Kidney epithelial cell (primary cell): ENCODE measurements at places on chromosomes 12 and 14. TPM values are rescaled to one million over a fixed set of nuclear protein-coding genes. Genes with fewer than 3 reads are reported as not detected.

Gene COX8C
- not detected in 2 replicates for total RNA-seq

Gene SMCO3
- not detected in 2 replicates for total RNA-seq

Gene CCDC197
- total RNA-seq, result not detected in 2 replicates

Gene PLA2G1B
- total RNA-seq, result not detected in 2 replicates

Gene PMEL
- total RNA-seq, result 0.96 and 1.1 TPM in 2 replicates

Gene COX14
- 35.5 and 53.7 TPM in 2 replicates for total RNA-seq

Gene OLR1
- not detected in 2 replicates for total RNA-seq

Gene BMP4
- total RNA-seq, result 2.7 and 3.1 TPM in 2 replicates

Gene CCDC175
- total RNA-seq, result not detected in 2 replicates

Gene NEDD1
- 25.5 and 47.7 TPM in 2 replicates for total RNA-seq

Gene IKZF4
- total RNA-seq, result 5.7 and 5.8 TPM in 2 replicates

Gene PAX9
- total RNA-seq, result 0.13 TPM in 1 of 2 replicates, not detected in the other

DNA sequence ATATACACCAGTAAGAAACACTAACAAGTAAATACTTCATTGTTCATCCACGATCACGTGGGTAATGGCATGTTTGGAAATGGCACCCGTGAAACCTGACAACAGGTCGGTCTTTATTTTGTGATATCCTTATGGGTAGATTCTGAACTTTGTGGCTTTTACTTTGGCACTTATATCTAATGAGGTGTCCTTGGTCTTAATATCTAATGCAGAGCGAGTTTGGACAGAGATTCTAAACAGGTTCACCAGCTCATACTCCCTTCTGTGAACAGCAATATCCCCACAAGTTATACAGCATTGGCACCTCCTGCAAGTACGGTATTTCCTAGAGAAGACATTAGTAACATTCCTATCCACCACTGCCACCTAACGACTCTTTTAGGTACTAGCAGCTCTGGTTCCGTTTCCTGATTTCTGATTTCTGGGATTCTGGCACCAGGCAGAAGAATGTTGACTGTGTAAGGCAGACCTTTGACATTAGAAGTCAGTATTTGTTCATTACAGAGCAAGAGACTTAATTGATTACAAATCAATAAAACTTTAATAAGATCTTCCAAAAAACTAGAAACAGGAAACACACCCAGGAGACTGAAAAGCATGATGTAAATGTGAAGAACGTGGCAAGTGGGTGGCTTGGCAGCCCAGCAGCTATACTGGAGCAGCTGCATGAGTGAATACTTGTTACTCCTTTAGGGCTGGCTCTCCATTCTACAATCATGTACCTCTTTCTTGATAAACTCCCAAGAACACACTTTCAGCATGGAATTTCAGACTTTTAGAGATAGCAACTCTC lies 2.5 kb downstream of the ANG start:
- no peak for DNase-seq

GRCh38 chr12:52419656-52420055 lies 13.5 kb upstream of the KRT82 start:
- DNase-seq, result no peak

- DNase-seq, result no peak
These were observed 376.4 kb upstream of the DDHD1 start for GRCh38 chr14:53529519-53529918.

GRCh38 chr12:18432206-18432605 lies 170.9 kb downstream of the PIK3C2G start:
- no peak for DNase-seq

DNA sequence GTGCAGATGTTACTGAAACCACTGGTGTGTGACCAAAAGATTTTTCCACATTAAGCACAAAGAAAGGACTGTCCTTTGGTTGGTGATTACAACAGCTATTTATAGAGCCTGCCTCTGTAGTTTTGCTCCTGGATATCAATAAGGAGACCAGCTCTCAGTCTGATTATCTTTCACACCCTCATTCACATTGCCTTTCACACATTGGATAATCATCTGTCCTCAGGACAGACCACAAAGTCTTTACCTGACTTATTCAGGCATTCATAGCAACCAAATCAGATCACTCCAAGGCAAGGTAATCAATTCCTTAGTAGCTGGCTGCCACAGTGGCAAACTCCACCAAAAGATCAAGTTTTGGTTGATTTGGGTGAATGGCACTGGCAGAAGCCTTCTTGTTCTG lies 59.6 kb upstream of the CPSF6 start:
- no peak for DNase-seq

DNA sequence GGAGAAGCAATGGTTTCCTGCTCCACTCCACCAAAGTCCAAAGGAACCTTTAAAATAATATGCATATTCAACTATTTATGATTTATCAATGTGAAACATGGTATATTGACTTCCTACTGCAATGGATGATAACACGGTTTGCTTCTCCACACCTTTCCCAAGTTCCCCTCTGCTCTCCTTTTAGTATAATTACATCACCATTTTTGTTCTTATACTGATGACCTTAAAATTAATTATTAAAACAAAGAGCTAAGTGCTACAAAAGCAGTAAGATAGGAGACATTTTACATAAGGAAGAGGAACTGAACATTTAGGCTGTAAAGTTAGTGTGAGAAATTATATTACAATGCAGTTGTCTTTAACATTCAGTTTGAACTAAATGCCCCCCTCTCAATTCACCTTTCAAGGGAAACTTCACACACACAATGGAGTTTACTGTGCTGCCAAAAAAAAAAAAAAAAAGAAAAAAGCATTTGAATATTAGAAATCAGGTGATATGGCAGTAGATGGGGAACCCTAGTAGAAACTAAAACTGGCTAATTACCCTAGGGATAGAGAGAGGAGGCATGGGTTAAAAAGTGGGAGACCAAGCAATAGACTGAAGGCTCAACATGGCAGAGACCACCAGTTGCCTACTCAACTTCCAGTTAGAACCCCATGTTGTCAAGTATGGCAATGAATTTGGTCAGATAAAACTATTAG lies 37.1 kb upstream of the STK38L start:
- no peak for DNase-seq

- DNase-seq, result no peak
These were observed 107.7 kb upstream of the BCAT1 start for GRCh38 chr12:25056486-25057130.

DNA sequence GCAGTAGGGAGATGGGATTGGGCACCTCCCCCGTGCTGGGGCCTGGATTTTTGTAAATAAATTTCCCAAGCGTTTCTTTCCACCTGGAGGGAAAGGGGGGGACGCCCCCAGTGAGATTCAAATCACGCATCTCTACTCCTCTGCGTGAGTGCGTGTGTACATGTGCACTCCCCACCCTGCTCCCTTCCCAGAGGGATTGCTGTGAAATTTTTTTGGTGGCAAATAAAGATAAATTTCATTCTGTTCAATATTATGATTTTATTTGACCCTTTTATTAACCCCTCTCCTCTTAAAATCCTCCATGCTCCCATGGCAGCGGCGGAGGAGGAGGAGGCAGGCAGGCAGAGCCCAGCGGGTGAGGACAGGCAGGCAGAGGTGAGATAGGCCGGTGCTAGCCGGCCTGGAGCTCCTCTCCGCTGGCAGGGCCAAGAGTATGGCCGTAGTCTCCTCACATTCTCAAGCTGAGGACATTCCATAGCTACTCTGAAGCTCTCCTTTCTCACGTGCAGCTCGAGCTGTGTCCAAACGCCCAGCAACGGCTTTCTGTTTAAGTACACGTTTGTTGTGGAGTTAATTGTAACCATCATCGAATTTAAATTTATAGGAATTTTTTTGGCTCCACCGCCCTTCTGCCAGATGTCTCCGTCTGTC lies 1.5 kb upstream of the HOTAIR start:
- DNase-seq, result no peak

DNA sequence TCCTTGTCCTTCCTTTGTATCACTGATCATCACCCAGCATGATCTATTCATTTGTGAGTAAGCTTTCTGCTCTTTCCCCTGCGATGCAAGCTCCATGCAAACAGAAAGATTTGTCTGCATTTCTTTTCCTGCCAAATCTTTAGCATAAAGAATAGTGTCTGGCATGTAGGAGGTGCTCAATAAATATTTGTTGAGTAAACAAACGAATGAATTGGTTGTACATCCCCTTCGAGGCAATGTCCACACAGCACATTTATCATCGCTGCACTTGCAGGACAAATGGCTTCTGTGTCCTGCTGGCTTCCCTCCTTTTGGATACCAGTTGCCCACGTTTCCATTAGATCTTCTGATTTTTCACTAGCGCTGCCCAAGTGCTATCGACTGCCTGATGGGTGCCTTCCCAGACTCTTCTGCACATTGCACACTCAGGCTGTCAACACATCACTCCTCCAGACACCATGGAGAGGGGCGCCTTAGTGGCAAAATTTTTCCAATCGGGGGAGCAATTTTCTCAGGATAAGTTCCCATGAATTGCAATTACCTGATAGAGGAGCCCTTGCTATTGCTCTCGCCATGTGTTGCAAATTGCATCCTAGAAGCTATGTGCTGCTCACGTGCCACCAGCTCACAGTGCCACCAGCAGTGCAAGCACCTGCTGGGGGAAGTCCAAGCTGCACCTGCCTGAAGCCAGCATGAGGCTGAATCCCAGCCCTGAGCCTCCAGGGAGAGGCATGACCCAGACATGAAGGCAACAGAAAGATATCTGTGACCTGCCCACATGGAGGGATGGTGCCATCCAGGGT lies 206.6 kb downstream of the KIF26A start:
- no peak for DNase-seq

DNA sequence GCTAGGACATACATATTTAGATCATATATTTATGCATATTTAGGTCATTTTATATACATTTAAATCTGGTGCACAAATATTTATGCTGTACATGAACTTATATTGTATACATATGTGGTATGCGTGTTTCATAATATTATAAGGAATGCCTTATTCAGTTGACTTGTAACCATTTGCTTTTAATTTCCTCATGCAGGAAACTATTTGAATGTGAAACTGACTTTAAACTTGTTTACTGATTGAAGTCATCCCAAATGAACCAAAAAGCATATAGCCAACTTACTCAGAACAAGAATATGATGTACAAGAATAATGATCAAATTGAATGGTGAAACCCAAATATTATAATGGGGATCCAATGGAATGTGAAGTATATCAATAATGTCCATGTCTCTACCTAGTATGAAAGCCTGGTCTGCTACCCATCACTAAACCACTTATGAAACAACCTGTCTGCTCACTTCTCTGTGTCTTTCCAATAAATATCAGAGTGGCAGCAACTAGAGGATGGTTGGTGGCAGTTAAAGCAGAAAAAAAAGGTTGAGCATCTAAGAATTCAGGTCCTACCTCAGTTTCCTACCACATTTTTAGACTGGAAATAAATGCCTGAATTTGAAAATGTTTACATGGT lies 38.3 kb downstream of the RPS6KA5 start:
- no peak for DNase-seq

DNA sequence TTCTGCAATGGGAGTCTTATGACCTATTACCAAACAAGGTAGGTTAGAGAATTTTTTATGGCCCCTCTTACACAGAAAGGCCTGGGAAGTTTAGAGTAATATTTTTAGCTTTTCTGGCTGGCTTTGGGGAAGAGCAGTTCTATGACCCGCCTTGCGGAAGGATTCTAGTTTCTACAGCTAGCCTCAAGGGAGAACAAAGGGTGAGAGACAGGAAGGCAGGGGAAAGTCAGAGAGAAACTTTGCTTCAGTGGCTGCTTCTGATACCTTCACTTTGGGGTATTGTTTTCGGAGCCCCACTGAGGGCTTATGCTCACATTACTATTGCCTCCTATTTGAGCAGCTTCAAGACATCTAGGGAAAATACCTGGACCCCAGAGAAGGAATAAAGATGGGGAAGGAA lies 80.7 kb upstream of the NUDT4 start:
- DNase-seq, result no peak

GRCh38 chr12:102896067-102896466 lies 21.0 kb downstream of the PAH start:
- DNase-seq, result no peak

DNA sequence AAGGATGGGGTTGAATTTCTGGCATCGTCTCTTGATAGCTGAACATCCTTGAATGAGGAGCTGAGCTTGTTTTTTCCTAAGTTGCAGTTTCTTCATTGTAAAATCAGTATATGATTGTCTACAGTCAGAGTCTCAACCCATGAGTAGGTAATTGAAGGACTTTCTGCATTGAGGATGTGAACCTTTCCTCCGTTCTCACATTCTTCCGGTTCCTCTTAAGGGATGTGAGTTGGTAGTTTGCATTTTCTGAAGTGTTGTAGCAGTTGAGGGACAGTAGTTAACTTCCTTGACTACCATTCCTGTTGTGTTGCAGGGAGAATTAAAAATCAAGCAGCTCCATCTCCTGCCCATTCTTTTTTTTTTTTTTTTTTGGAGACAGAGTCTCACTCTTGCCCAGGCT lies 19.1 kb downstream of the TPCN1 start:
- no peak for DNase-seq

GRCh38 chr12:8554451-8555195 lies 13.9 kb upstream of the CLEC4E start:
- no peak for DNase-seq

GRCh38 chr12:64678248-64678647 lies 68.0 kb downstream of the RASSF3 start:
- DNase-seq, result no peak

DNA sequence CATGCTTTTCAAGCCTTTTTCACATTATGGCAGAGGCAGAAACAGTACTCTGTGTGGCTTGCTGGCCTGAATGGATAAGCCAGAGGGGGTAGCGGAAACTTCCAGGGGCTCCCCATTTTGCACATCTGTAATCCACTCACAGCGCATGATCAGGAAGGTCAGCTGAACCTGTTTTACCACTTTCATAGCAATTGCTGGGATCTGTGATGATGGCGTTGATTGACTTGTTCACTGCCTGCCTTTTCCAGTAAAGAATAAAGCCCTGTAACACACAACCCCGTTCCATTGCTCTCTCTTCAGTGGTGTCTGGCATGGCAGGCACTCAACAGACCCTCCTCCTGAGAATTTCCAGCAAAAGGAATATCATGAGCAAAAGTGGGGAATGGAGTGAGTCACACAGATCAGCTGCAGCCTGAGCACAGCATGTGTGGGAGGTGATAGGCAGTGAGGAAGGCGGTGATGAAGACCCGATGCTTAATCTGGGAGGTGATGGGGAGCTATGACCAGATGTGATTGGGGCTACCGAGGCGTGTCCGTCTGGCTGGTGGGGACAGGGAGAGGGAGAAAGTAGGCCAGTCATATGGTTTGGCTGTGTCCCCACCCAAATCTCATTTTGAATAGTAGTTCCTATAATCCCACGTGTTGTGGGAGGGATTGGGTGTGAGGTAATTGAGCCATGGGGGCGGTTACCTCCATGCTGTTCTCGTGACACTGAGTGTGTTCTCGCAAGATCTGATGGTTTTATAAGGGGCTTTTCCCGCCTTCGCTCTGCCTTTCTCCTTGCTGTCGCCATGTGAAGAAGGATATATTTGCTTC lies 44.7 kb upstream of the CHST11 start:
- DNase-seq, result no peak
